ENCODE measurements at places on chromosomes 3 and 15.

- DNase-seq = no peak
Measured at GRCh38 chr15:101561584-101561906, 72.0 kb upstream of the PCSK6 start.

GRCh38 chr3:28399206-28399605 is 50.6 kb upstream of the AZI2 start:
- no peak for DNase-seq

DNA sequence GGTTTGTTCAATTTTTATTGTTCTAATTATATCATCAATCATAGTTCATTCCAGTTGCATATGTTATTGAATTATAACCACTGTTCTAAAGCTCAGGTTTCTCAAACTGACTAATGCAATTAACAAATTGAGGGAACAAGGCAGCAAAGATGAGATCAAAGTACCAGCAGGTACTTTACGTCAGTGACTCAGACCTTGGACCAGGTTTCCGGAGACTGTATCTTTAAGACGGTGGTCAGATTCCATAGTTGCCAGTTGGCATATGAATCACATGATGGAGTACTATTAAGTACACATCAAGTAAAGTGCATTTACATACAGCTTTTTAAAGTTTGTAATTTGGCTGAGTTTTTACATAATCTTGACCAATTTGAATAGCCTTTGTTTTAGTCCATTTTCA is 583.6 kb upstream of the ROBO2 start:
- DNase-seq = no peak

DNA sequence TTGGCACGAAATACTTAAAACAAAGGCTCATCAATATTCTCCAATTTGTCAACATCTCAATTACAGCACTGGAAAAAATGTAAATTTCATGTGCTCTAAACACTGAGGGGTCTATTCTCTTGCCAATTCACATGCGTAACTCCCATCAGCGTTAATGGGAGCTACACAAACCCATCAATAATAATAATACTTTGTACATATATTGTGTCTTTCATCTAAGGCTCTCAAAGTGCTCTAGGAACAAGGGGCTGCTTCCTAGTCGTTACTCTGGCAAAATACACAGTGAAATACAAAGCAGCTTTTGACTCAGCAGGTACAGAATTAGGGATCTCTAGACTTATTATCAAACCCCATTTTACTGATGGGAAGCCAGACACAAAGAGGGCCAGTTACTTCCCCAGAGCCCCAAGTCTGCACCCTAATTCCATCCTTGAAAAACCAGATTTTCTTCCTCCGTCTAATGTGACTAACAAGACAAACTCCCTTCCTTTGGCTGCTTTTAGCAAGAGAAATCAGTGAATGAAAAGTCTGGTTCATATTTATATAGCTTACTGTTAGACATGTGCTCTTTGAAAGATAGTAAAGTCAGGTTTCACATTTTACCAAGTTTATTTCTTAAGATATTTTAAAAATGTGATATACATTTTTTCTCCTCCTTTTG is 20.0 kb downstream of the MEIS2 start:
- DNase-seq = no peak

DNA sequence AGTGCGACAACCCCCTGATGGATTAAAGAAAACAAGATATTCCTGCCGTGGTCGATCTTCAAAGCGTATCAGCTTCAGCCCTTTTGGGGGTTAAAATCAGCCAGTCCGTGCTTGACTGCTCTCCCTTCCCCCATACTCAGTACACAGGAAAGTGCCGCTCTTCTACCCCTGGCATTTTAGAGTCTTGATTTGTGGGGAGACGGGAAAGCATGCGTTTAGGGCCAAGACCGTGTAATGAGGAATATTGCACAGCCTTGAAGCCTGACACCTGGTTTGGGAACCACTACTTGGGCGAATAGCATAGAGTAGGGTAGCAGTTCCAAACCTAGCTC is 540 bp upstream of the EDC3 start:
- DNase-seq = no peak

DNA sequence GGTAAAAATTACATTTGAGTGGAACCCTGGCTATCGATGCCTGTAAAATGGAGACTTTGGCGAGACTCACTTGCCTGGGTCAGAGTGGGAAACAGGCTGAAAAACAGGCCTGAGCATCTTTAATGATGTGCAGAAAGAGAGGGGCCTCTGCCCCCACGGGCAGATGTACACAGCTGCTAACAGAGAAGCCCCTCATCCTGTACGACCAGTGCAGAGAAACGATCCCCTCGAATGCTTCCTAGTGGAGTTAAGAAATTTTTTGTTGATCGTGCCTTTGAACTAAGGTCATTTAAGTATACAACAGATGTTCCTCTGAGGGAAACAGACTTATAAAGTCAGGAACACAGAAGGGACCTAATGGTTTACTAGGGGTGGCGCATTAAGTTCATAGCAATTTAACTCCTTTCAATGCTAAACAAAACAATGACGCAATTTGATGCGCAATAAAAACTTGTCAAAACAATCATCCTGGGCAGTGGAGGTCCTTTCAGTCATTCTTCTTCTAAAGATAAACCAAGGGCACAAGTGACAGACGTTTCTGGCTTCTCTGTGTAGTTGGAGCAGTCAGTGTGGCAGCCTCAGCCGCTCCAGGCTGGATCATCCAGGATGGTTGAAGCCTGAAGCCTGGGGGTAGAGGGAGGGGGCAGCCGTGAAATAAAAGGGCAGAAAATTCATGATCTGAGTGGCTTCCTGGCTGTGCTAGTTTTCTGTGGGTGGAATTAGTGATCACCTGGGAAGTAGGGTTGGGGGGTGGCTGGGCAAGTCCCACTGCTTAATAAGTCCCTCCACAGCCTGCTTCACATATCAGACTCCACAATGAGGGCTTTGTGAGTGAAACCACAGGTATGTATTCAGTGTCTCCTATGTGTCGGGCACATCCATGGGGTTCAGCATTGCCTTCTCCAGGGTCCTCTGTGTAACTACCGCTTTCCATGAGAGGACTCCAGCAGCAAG is 50.8 kb upstream of the MRPS22 start:
- no peak for DNase-seq

- DNase-seq = peak; percentile 86
Measured at GRCh38 chr15:75029378-75030022, 6.1 kb downstream of the PPCDC start.

- DNase-seq = no peak
Measured at GRCh38 chr3:183728204-183728603, 30.6 kb downstream of the YEATS2 start.

DNA sequence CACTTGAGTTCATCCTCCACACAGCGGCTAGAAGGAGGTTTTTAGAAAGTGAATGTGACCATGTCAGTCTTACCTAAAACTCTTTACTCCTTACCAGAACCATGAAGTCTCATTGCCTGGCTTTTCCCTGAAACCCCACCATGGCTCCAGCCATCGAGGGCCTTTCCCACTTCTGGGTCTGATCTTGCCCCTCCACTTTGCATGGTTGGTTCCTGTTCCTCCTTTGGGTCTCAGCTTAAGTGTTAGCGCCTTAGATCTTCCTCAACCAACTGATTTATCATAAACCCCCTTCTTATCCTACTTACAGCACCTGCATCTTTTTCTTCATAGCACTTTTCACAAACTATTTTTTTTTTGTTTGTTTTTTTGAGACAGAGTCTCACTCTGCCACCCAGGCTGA is 45.9 kb upstream of the ULK4 start:
- DNase-seq = no peak

DNA sequence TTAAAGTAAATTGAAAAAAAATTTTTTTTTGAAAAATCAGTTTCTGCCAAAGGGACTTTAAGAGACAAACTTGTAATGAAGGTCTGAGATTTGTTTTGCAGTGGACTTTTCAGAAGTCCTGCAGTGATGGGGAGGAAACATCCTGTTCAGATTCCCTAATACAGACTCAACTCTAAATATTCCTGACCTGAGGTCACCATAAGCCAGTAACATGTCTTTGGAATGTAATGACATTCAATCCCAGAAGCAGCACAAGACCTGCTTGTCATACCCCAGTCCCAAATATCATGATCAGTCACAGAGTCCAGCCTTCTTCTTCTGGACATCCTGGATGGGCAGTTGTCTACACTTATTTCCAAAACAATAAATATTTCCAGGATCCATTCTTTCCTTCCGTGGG is 53.6 kb downstream of the TMEM39A start:
- no peak for DNase-seq

GRCh38 chr15:82873000-82873680 is 63.7 kb downstream of the WHAMM start:
- no peak for DNase-seq

- DNase-seq = no peak
Measured at GRCh38 chr3:182843478-182843877, 50.2 kb downstream of the ATP11B start.

DNA sequence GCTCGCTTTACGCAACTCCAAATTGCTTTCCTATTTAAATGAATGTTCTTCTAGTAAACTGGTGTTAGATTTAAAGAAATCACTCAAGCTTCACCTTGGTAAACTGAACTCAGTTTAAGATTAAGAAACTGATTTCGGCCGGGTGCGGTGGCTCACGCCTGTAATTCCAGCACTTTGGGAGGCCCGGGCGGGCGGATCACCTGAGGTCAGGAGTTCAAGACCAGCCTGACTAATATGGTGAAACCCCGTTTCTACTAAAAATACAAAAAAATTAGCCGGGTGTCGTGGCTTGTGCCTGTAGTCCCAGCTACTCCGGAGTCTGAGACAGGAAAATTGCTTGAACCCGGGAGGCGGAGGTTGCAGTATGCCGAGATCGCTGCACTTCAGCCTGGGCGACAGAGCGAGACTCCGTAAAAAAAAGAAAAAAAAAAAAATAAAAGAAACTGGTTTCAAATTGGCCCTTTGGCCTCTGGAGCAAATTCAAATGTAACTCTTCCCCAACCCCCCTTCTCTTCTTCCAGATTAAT is 1.7 kb downstream of the SKIL start:
- no peak for DNase-seq

GRCh38 chr3:35596335-35596995 is 42.9 kb upstream of the ARPP21 start:
- peak; percentile 5 for DNase-seq

- no peak for DNase-seq
Measured at GRCh38 chr3:4985330-4986174, 6.3 kb downstream of the BHLHE40 start.

DNA sequence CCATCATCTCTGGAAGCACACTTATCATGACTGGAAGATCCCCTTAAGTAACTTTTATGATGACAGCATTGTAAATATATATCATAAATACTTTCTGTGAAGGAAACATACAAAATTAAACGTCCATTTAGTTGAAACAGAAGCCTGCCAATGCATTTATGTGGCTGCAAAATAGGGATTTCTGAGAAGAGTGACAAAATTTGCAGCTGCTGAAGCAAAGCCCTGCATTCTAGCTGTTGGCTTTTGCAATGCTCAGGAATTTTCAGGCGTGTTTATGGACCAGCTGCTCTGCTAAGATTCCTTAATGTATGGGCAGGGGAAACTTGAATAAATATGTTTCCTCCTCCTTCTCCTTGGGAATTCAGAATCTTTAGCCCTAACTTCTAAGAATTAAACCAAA is 137.3 kb downstream of the CACNA2D3 start:
- no peak for DNase-seq

DNA sequence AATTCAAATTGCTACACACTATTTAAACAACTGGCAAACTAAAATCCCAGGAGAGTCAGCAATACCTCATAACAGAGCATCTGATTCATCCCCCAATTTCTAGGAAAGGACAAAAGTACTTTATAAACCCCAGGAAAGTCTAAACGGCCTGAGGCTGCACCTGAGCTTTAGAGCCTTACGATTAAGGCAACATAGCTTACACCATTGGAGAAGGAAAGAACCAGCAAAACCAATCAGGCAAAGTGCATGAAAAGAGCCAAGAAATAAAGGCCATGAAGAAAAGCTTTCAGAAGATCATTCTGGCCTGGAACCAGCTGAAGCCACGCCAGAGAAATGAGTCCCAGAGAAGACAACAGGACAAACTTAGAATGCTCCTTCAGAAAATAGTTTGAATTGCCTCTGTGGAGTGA is 48.1 kb downstream of the PTPN9 start:
- DNase-seq = no peak

DNA sequence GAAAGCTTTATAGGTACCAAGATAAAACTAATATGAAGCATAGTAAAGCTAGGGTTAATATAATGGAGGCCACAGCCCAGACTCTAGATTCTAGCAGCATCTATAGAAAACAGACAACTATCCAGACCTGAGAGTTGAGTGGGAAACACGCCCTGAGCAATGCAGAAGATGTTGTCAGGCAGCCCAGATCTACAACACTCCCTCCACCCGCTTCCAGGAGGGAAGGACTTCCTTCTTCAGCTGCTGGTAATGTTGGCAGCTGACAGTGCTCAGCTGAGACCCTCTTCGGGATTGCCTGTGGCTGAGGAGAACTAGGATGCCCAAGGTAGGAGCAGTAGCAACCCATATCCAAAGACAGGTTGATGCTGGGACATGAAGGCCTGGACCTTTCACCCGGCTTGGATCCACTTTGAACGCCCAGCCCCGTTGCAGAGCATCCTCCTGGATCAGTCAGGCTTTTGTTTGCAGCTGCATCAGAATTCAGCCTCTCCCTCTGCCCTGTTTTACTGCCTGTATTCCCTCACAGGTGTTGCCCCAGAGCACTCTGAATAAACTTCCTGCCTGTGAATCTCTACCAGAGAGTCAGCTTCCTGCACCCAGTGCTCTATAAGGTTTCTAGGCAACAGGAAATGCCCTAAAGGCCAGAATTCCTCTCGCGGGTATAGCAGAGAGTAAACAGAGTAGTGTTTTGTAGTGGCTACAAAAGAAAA is 174.7 kb upstream of the IL12A start:
- DNase-seq = no peak

GRCh38 chr15:88652456-88653199 is 13.8 kb downstream of the ISG20 start:
- DNase-seq = no peak

DNA sequence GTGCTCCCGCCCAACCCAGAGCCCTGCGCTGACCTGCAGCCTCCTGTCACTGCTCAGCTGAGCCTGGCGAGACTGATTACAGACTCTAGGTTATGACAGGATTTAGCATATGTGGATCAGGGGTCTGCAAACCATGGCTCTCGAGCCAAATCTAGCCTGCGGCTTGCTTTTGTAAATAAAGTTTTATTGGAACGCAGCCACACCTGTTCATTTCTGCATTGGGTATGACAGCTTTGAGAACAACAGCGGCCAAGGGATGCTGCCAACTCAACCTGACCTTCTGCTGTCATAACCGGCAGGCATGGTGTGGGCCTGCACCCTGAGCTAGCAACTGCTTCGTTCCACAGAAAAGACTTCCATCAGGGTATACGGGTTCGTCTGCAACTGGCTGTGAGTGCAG is 50.5 kb upstream of the IQSEC1 start:
- DNase-seq = no peak

- no peak for DNase-seq
Measured at GRCh38 chr3:101009386-101009785, 16.2 kb upstream of the ABI3BP start.

- DNase-seq = no peak
Measured at GRCh38 chr3:189172668-189173419, 1.1 kb downstream of the TPRG1 start.

GRCh38 chr15:83164111-83164770 is 43.4 kb downstream of the HDGFL3 start:
- no peak for DNase-seq

DNA sequence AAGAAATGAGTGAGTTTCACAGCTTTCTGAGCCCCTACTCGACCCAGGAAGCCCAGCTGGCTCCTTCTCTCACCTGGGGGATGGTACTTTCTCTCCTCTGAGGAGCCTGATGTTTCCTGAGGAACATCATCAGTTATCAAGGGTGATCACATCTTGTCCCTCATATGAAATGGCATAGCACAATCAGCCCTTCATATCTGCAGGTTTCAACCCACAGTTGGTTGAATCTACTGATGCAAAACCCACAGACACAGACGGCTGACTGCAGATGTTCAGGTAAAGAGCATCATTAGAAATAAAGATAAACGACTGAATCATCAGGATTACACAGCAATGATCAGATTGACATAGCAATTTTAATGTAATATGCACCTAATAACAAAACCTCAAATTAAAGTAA is 93.6 kb upstream of the OSTN start:
- no peak for DNase-seq

Measured in neuronal stem cell (in vitro differentiated cells).